ENCODE measurements at places on chromosomes 6 and 20.

GRCh38 chr6:144008120-144008811 is at the start of gene PLAGL1:
Gene PLAGL1 (minus strand): TSS chr6:144008259. CDS start chr6:143948136, 60,123 bp downstream.
- no peak for DNase-seq

GRCh38 chr6:12262236-12263061 is 27.7 kb upstream of the EDN1 start:
- no peak for DNase-seq

DNA sequence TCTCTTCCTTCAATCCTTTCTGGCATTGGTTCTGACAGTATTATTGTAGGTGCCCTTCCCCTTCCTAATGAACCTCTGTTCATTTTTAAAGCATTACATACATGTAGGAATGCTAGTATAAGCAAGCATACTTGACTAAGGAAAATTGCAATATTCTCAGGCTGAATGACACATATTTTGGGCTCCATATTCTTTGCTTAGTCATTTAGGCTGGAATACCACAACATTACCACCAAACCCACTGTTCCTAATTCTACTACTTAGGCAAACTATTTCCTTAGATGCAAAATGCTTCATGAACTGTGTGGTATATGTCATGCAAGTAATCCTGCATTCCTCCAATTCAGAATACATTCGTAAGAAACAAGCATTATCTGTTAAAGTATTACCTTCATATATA is 113.9 kb downstream of the PRDM1 start:
- DNase-seq = no peak

GRCh38 chr6:26019261-26019830 is 56.7 kb downstream of the TRIM38 start:
- no peak for DNase-seq

DNA sequence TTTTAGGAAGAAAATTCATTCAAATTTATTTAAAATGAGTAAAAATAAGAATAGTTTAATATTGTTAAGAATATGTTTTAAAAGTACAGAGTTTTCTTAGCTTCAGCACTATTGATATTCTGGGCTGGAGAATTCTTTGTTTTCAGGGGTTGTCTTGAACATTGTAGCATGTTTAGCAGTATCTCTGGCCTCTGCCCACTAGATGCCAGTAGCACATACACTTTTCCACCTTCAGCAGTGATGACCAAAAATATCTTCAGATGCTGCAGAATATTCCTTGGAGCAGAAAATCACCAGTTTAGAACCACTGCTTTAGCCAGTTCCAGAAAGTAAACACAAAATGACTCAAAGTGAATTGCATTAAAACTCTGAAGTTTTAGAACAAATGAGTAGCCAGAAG is 19.4 kb upstream of the SDHAF4 start:
- DNase-seq = peak; percentile 24

DNA sequence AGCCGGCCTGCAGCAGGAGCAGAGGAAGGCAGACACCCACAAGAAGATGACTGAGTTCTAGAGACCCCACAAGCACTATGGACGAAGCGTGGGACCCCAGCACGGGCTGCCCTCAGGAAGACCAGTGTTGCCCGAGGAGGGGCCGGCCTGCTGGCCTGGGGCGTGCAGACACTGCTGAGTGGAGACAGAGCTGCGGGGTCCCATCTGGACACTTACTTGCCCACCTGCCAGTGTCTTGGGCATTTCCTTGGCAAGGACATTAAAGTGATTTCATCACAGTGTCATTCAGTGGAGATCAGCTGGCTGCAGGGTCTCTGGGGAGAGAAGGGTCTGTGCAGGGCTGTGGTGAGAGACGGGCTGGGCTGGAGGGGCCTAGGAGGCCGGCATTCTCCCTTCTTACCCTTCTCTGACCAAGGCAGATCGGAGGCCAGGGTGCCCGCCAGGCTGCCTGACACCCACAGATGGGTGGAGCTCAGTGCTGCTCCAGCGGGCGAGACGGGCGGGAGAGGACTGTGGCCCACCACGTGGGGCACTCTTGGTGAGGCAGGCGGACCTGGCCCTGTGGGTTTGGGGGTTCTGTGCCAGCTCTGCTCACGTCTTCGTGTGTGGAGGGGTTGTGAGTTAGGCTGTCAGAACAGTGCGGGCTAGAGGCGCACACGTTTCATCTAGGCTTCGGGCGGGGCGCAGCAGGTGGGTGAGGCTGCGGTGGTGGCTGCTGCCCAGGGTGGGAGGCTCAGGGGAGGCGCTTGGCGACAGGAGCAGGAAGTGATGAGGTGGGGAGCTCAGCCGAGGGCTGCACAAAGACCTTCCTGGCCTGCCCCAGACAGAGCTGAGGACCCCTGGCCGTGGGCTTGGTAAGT is at the start of gene LIME1:
Gene LIME1 (plus strand): TSS at position 806 of the 860 bp plus-strand sequence. CDS start 886 bp downstream, outside the sequence.
- DNase-seq = no peak

- no peak for DNase-seq
These were observed 65.0 kb upstream of the CD93 start for GRCh38 chr20:23151008-23151703.

DNA sequence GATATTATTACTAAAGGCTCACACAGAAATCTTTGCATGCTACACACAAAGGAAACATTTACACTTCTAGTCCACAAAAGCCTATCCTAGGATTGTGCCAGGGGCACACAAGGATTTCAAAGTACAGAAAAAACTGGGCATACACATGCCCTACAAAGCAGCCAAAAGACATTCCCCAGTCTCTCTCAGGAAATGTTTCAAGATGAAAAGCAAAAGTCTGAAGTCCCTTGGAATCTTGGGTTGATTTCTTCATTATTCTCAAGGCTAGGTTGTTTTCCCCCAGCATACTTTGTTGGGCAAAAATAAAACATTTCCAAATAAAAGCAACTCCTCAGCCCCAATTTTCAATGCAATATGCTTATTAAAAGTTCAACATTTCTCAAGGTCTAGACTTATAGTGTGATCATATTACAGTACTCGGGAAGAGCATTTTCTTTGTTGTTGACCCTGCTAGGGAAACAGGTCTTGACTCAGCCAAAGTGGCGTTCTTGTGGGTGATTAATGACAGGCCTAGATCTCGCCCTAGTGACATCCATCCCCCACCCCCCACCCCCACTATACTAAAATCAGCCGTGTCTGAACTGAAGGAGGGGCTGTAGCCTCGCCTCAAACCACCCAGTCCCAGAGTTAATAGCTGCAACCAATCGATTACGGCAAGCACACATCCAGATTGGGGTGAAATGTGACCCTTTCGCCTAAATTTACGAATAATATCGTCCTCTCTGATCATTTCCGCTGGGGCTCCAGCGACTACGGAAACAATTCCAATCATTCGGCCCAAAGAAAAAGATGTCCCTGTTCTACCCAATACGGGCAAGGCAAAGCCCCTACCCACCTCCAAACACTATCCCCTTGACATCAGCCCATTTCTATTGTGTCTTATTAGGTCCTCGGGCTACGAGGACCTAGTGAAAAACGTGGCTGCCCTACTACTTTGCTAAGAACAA is 1.4 kb downstream of the AKIRIN2 start:
- DNase-seq = peak; percentile 55

DNA sequence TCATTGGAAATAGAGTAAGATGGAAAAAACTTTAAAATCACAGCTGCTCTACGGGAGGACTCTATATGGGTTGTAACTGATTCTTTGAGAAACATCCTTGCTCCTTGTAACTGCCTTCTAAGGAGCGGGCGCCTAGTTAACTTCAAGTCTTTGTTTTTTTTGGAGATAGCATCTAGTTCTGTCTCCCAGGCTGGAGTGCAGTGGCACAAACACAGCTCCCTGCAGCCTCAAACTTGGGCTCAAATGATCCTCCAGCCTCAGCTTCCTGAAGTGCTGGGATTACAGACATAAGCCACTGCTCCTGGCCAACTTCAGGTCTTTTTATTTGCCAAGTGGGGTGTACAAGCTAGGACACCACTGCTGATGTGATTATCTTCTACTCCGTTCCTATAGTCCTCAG is 506.4 kb upstream of the SOX4 start:
- DNase-seq = no peak

GRCh38 chr6:130385064-130385695 is 19.4 kb downstream of the TMEM200A start:
- no peak for DNase-seq
